Fibroblast of skin of abdomen (primary cell): ENCODE measurements at places on chromosomes 13 and 19.
A peak's percentile ranks its signal among the peaks of the same experiment; 100 is the strongest.

DNA sequence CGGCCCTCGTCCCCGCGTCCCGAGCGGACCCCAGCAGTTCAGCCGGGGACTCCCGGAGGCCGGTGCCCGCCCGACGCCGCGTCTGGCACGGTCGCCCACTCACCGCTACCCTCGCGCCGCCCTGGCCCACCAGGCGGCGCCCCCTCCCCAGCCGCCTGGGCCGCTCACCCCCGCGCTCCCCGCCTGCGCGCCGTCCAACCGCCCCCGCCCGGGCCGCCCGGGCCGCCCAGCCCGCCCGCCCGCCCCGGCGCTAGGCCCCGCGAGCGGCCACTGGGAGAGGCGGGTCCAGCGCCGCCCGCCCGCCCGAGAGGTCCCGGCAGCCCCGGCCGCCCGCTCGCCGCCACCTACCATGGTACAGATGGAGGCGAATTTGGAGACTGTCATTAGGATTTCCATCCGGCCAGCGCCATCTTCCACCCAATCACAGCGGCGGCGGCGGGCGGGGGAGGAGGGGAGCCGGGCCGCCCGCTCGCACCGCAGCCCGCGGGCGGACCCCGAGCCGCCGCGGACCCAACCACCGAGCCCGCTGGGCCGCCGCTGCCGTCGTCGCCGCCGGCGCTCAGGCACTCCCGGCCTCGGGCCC, at the start of gene USP12:
USP12 (minus strand) TSS at position 568 of the 583 bp plus-strand sequence; CDS start at position 396, 172 bp downstream.
- peak; percentile 21 for DNase-seq

DNA sequence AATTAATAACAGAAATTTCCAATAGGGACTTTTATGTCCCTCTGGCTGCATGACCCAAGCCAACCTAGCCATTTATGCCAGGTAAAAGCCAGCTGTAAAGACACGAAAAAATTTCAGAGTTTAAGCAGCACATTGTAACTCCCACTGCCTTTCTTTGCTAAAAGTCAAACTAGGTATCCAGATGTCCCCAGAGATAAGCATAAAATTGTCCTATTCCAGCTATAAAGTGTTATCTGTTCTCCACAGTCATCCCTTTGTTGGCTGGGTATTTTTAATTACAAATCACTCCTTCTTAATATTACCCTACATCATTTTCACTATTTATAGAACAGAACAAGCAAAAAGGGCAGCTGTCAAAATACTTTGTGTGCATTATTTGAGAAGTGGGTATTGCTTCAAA, 3.2 kb upstream of the ZNF154 start:
- no peak for DNase-seq

GRCh38 chr13:53052675-53053074, 24.1 kb downstream of the OLFM4 start:
- DNase-seq = no peak

- DNase-seq = peak; percentile 70
Measured at GRCh38 chr13:106155411-106155810, 380.1 kb downstream of the EFNB2 start.

DNA sequence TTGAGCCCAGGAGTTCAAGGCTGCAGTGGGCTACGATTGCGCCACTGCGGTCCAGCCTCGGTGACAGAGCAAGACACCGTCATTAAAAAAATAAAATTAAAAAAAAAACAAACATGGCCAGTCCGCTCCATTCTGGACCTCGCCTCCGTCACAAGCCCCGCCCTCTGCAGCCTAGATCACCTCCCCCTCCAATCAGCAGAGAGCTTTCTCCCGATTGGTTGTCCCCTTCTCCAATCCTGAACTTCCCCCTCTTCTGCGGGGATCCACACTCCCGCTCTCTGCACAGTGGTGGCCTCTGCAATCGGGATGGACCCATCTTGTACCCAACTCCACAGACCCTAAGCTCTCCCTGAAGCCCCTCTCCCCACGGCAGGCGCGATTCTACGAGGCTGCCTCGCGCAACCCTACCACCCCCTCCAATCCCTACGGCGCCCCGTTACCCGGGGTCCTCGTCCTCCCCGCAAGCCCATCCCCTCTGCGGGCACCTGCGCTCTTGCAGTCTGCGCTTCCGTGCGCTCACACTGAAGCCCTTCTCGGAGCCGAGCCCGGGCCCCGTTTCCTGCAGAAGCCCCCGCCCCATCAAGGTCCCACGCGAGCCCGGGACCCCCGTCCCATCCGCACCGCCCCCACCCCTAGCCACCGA, 540 bp downstream of the TMEM160 start:
- DNase-seq = peak; percentile 90

- DNase-seq = no peak
Measured at GRCh38 chr13:90613076-90613795, 734.3 kb upstream of the MIR17HG start.

GRCh38 chr19:6056282-6056741, 54.0 kb downstream of the RFX2 start:
- no peak for DNase-seq

DNA sequence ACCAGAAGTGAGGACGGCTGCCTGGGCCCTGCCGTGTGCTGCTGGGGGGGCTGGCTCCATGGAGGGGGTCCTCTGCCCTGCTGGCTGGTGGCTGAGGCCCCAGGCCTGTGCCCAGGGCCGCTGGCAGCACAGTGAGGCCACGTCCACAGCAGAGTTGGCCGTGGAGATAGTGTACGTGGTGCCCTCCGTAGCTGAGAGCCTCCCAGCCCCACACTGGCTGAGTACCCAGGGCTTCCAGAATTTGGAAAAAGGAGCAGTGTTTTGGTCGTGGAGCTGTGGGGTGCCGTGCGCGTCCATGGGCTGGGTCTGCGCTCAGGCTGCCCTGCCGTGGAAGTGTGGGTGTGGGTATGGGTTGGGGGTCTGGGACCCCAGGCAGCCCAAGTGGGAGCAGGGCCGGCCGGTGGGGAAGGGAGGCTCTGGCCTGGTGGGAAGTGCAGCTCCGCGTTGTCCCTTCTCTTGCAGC, 5.9 kb downstream of the PTBP1 start:
- DNase-seq = no peak

DNA sequence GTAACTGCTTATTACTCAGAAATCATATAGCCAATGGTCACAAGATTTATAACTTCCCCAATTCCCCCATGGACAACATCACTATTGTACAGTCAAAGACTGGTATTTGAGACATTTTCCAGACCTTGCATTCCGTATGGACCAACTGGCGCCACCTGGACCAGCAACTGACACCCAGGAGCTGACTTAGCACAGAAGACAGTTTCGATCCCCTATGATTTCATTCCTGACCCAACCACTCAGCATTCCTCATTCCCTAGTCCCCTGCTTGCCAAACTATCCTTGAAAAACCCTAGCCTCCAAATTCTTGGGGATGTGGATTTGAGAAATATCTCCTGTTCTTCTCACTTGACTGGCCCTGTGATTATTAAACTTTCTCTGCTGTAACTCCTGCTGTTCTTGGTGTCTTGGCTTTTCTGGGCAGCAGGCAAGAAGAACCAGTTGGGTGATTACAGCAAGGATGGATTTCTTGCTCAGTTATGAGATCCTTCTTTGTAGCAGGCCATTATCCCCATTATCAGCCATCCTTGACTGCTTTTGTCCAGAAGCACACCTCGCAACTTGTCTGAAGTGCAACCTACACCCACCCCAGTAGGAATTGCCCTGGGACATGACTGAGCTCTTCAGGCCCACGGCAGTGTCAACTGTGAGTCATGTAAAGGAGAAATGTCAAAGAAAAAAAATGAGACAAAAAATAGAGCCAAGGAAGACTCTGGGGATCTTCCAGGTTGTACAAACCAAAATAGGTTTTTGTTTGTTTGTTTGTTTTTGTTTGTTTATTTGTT, 13.7 kb upstream of the MAP3K10 start:
- DNase-seq = no peak

GRCh38 chr13:76009267-76009890, 373.2 kb downstream of the LMO7 start:
- no peak for DNase-seq

- no peak for DNase-seq
Measured at GRCh38 chr13:31418186-31418585, 218.4 kb downstream of the B3GLCT start.

- peak; percentile 21 for DNase-seq
Measured at GRCh38 chr13:70568571-70568970, 460.3 kb upstream of the KLHL1 start.

- peak; percentile 15 for DNase-seq
Measured at GRCh38 chr13:80131204-80131603, 209.7 kb downstream of the SPRY2 start.

DNA sequence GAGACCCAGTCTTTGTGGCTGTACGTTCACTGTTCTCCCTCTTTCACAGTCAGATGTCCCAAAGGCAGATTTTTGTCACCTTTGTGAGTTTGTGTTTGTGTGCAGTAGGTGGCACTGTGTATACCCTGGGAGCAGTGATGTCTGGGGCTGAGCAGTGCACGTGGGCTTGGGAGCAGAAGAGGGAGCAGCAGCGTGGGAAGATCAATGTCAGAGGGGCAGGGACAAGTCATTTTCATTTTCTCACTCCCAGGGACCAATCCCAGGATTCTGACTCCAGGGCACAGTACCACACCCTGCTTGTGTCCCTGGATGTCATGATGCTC, 2.0 kb upstream of the PSG6 start:
- no peak for DNase-seq

DNA sequence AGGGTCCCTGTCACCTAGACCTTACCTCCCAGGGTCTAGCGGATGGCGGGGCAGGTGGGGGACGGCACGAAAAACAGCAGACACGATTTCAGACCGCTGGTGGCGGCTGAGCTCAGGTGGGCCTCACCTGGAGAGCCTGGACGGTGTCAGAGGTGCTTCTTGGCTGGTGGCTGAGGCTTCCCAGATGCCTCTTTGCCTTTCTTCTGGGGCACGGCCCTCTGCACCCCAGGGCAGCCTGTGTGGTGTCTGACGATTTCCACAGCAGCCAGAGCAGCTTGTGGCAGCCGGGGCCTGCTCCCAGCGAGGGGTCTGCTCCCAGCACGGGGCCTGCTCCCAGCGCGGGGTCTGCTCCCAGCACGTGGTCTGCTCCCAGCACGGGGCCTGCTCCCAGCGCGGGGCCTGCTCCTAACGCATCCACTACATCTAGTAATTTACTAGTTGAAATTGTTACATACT, 66.7 kb downstream of the ATP11A start:
- DNase-seq = no peak

GRCh38 chr19:12965017-12965811, 4.2 kb upstream of the DAND5 start:
- peak; percentile 70 for DNase-seq

- DNase-seq = no peak
Measured at GRCh38 chr13:38879786-38880185, 110.8 kb downstream of the STOML3 start.

DNA sequence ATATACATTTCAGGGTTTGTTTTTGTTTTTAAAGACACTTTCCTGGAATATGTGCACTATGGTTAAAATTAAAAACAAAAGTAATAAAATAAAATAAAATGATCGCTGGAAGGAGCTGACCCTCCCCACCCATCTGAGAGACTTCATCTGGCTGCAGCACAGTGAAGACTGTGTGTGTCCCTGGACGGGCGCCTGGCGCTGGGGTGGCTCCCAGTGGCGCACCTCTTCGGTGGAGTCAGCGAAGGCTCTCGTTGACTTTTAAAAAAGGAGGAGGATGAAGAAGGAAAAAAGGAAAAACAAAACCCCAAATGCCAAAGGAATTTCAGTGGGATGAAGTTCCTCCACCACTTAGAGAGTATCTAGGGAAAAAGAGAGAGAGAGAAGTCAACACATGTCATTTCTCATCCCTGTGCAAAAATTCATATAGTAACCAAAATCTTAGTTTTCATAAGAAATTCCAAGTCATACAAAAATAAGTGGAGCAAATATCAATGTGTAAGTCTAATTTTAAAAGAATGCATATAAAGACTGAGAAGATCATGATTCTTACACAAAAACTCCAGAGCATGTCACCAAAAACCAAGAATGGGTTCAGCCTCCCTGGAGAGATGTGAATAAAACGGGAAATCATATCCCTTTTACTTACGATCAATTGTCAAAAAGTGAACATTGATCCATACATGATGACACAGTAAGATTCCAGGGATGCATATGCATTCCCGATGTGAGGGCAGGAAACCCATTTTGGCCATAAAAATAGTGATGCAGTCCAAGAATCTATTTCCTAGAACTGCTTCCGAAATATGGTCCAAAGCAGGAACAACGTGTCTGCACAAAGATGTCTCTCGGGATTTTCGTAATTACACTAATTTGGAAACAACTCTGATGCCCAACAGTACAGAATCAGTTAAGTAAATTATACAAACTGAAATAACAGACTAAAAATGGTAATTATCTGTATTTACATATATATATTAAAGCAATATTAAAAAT, 123.8 kb downstream of the STK24 start:
- peak; percentile 72 for DNase-seq

GRCh38 chr13:112781287-112781686, 91.4 kb downstream of the ATP11A start:
- DNase-seq = no peak

DNA sequence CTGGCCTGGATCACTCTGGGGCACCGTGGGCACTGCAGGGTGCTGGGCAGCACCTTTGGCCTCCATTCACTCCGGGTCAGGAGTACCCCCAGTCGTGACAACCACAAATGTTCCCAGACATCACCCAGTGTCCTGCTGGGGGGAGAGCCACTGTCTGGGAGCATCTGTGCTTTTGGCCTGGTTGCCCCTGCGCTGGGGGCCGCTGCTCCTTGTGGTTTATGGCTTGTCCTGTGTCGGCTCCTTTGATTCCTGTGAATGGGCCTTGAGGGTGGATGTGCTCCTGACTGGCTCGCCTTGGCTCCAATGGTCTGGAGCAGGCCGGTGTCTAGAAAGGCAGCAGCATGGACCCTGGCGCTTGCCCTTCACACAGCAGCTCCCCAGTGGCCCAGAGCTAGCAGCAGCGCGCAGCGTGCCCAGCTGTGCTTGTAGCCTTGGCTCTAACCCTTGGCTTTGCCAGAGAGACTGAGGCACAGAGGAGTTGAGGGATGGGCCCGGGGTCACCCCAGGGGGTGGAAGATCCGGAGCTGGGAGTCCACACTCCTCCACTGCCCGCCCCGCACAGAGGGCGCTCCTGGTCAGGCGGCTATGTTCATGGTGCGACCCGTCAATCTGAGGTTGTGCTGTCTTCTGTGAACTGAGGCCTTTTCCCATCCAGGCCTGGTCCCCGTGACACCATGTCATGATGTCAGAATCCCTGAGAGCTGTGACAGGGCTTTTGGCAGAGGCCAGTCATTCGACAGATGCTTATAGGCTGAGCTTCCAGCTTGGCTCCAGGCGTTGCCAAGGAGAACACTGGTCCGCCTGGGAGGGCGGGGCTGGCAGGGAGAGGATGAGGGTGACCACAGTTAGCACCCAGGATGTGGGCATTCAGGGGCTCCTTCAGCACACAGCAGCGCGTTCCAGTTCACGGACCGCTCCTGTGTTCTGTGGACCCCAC, 4.1 kb downstream of the DAZAP1 start:
- peak; percentile 21 for DNase-seq
